ENCODE measurements at places on chromosomes 11 and 22.

- DNase-seq, result no peak
Observed at GRCh38 chr11:5929571-5930368, 12.3 kb upstream of the OR56A3 start.

GRCh38 chr22:28402539-28402938 lies 277.1 kb downstream of the TTC28 start:
- no peak for DNase-seq

- no peak for DNase-seq
Observed at GRCh38 chr11:107808521-107808920, 50.1 kb downstream of the SLC35F2 start.

DNA sequence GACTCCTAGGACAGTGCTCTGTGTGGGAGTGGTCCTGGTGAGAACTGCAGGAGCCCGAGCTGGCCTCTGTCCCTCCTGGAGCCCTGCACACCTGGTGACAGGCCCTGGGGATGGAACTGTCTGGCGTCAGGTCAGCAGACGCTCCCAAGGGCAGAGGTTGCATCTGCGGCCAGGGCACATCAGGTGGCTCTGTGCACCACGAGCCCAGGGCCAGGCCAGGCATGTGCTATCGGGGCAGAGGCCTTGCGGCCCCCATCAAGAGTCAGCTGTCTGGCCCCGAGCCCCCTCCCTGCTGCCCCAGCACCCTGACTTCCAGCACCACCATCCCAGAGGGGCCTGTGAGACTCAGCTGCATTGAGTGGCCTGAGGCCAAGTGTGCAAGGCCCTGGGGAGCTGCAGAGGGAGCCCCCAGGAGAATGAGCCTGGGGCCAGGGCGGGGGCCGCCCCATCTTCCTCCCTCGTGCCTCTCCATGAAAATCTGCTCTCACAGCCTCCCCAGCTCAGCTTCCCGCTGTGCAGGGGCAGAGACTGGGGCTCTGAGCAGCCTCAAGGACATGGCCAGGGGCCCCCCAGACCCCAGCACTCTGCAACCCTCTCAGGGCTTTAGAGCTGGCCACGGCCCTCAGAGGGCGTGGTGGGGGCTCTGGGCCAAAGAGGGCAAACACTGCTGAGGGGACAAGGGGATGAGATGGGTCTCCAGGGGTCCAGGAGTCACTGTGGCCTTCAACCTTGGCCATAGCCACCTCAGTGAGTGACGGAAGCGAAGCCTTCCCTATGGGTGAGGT lies 56.4 kb downstream of the RTL6 start:
- no peak for DNase-seq
